GM23248 (cell line): ENCODE measurements at places on chromosomes 12 and 14. TPM values are rescaled to one million over a fixed set of nuclear protein-coding genes. Genes with fewer than 3 reads are reported as not detected.
A peak's percentile ranks its signal among the peaks of the same experiment; 100 is the strongest.

DNA sequence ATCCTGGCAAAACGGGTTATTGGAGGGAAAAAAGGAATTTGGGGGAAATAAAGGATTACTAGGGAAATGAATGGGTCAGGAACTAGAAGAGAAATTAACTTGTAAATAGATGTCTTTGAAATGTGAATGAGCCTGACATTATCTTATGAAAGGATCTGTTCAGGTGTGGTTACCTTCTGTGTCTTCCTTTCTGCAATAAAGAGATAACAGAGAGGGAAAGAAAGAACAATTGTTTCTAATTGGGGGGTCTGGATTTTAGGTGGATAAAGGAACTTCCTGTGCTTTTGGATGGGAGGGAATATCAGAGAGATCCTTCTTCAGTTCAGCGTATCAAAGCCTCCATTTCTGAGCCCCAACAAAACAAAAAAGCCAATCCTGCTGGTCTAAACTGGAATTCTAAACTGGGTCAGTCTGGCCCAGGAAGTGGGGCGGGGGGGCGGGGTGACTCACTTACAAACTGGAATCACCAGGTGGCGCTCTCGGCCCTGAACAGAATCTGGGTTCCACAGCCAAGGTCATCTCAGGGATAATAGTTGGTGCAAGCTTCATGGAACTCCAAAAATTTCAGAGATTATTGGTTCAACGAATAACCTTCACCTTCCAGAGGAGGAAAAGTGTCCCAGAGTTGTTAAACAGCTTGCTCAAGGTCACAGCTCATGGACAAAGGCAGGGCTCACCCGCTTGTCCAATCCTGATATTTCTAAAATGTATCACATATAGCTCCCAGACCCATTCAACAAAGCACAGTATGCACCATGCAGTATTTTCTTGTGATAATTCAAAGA is 15.2 kb upstream of the PEBP1 start:
- peak; percentile 85 for DNase-seq

DNA sequence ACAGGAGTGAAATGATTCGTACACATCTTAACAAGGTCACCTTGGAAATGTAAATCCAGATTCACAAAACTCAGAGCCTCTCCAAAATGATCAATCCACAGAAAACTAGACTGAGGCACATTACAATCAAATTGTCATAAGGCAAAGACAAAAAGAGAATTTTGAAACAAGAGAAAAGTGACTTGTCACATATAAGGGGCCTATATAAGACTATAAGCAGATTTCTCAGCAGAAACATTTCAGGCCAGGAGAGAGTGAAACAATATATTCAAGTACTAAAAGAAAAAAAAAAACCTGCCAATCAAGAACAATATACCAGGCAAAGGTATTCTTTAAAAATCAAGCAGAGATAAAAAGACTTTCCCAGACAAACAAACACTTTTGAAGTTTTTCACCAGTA is 429.1 kb downstream of the BCAT1 start:
- no peak for DNase-seq

- DNase-seq: peak; percentile 24
Measured at GRCh38 chr12:90897986-90898385, 57.0 kb downstream of the CCER1 start.

DNA sequence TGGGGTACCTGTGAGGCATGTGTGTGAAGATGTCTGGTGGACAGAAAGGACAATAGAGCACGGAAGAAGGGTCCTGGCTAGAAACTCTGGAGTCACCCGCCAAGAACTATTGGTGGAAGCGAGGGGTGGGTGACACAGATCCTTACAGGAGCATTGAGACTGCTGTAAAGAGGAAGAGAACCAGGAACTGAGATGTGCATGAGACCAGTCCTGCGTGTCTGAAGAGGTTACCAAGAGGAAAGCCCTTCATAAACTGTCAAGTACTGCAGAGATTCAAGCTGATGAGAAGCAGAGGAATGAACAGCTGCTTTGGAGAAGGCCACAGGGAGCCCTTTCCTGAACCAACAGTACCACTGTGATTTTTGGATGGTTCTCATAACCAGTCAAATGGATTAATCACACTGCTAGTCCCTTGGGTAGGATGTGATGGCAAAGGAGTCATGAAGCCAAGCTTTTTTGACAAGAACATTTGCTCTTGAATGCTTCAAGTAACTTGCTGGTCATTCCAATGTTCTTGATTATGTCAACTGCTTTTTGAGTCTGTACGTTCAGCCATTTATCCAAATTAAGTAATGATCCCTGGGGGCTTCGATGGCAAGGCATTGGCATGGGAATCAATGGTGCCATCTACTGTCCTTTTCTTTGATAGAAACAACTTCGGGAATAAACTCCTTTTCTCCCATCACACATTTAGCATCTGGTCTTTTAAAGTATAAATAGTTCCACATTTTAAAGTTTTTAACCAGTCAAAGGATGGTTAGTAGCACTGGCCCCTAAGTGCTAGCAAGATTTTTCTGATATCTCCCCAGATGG is 42.9 kb downstream of the GPR135 start:
- no peak for DNase-seq

DNA sequence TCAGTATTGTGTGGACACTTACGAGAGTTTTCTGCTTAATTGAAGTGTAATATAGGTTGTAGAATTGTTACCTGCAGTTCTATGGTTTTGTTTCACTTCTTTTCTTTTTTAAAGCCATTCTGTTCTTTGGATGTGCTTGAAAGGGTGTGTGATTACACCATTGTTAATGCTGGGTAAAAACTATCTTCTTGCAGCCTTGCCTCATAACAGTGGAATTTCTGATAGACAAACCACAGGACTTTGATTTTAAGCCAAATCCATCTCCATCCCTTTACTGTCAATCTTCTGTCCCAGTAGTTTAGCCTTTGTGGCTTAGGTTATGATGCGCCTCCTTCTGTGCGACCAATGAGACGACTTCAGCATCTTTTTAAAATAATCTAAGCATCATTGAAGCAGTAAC is 182.3 kb downstream of the PELI2 start:
- DNase-seq: no peak

- DNase-seq: peak; percentile 46
Measured at GRCh38 chr12:96720363-96720705, 186.7 kb upstream of the NEDD1 start.

DNA sequence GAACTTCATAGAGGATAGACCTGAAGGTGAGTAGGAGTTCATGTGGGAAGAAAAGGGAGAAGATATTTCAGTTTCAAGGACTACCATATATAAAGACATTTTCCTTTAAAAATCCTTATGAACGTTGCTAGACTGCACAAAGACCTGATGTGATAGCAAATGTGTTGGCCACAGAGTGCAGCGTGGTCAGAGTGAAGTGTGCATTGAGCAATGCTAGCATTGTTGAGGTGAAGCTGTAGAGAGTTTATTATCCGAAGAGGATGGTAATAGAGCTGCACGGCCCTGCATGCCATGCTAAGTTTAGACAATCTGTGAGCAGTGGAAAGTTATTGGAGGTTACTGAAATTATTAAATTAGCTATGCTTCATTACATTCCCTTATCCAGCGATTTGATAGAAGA is 413.0 kb downstream of the CCDC91 start:
- DNase-seq: no peak

GRCh38 chr14:80095623-80096022 is 115.7 kb downstream of the DIO2 start:
- peak; percentile 74 for DNase-seq

- no peak for DNase-seq
Measured at GRCh38 chr12:79366374-79366773, 324.4 kb downstream of the PAWR start.

- no peak for DNase-seq
Measured at GRCh38 chr12:19312637-19313036, 126.7 kb upstream of the AEBP2 start.

- no peak for DNase-seq
Measured at GRCh38 chr12:30900351-30900750, 26.2 kb upstream of the TSPAN11 start.

DNA sequence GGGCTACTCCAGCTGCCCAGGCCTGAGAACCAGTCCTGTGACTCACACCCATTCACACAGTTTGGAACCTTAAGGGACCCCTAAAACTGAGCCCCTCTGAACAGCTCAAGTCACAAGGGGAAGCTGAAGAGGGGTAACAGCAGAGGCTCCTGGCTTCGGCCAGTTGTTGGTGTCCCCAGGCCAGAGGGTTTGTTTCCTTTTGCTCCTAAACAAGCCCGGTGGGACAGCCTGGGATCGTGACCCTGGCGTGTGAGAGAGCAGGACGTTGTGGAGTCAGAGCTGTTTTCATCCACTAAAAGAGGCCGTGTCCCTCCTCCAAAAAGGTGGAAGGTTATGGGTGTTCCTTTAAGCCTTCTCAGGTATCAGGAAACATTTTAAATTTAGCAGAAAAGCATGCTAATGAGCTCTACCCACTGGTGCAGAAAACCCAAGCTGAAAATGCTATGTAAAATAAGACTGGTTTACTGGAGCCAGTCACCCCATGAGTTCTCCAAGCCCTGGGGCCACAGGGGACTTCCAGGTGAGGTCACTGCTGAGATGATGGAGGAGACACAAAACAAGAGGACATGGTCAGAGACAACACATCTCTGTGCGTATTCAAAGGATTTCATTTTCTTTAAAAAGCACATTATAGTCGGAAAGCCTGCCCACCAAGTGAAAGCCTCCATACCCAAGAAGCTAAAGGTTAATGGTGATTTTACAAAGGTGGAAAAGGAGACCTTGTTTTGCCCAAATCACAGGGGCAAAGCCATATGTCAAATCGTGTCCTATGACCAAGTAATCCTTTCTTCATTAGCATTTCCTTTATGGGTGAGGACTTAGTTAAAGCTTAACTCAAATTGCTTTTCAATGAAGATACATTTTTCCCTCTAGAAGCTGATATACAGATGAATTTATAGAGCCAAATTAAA is 14.1 kb downstream of the PRKAB1 start:
- DNase-seq: no peak

GRCh38 chr12:30795410-30796312 is 40.9 kb upstream of the CAPRIN2 start:
- peak; percentile 96 for DNase-seq

DNA sequence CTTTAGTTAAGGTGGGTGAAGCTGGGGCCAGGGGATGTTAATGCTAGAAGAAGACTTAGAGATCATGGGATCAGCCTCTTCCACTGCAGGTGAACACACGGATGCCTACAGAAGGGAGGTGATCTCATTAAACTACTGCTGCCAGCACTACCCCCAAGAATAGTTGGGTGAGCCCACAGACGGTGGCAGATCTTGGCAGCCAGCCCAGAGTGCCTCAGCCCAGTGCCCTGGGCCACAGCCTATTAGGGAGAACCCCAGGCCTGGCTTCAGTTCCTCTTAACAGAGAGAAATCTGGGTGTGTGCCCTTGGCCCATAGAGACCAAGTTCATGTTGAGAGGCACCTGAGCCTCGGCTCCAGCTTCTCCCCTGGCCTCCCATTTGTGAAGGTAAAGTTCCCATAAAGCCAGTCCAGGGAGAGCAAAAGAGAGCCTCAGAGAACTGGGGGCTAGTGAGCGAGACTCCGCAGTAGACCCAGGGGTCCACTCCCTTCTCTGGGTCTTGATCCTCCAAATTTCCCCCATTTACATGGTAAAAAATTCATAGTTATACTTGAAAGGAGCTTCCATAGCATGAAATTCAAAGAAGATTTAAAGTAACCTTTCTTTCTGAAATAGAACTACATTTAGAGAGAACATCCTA is 125.0 kb upstream of the CCND2 start:
- no peak for DNase-seq

- DNase-seq: peak; percentile 45
Measured at GRCh38 chr14:70096866-70097265, 91.9 kb downstream of the SLC8A3 start.

DNA sequence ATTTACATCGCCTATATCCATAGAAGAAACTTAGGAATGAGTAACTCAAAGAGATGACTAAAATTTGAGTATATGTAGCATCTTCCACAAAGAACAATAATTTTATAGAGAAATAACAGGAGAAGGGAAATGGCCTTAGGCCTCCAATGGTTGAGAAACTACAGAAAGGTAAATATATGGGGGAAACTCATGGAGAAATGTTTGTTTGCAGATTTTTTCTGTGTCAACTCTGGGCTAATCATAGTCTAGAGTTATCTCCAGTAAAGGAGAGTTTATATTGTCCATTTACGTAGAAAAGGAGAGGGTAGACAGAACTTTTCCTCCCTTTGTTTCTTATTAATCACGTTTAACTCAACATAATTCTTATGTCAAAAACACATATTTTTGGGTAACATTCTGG is 244.2 kb downstream of the GLT1D1 start:
- no peak for DNase-seq

- DNase-seq: peak; percentile 66
Measured at GRCh38 chr14:92122351-92122677, 545 bp downstream of the CPSF2 start.

GRCh38 chr12:90280564-90281058 is 572.0 kb upstream of the ATP2B1 start:
- peak; percentile 15 for DNase-seq

GRCh38 chr12:101076921-101077320 is 133.1 kb downstream of the SLC5A8 start:
- peak; percentile 58 for DNase-seq

DNA sequence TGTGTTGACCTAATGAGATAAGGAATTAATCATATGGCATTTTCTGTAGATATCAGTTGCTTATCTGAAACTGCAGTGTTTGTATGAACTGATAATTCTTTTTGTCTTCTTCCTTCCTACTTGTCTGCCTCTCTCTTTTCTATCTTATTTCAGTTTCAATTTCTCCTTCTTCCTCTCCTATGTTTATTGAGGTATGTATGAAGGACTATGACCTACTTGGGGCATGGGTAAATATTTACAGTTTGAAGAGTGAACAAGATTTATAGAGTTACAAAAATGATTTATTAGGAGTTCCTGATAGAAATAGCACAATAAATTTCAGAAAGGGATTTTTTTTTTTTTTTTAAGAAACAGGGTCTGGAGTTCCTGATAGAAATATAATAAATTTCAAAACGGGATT is 88.7 kb upstream of the MUCL1 start:
- no peak for DNase-seq

- peak; percentile 86 for DNase-seq
Measured at GRCh38 chr14:73227812-73228781, 9.2 kb upstream of the PAPLN start.

GRCh38 chr14:49677643-49678042 is 10.4 kb downstream of the POLE2 start:
- peak; percentile 24 for DNase-seq

The NGB gene
- not detected in 2 replicates for total RNA-seq

The RFX4 gene
- not detected in 2 replicates for total RNA-seq

The DLGAP5 gene
- 11.0 and 13.5 TPM in 2 replicates for total RNA-seq

The MMP17 gene
- total RNA-seq: 36.5 and 52.1 TPM in 2 replicates

The TCTN2 gene
- total RNA-seq: 9.3 and 13.3 TPM in 2 replicates

The PRICKLE1 gene
- 12.9 and 13.2 TPM in 2 replicates for total RNA-seq
